Amygdala (tissue), 56 donors: ENCODE measurements at places on chromosomes 2 and 18.

DNA sequence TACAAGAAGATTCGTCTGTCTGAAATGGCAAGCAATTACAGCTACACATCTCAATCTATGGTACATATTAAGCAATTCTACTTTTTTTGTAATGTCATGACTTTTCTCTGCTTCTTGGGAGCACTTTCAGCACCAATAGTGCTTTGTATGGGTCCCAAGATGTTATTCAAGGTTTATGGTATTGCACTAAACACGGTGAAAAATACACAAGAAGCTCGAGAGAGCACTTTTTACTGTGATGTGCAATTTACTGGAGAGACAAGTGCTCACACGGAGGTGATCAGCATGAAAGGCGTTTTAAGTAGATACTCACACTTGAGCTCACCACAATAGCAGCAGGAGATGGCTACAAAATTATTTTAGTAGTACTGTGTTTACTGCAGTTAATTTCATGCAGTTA, 783.6 kb downstream of the CBLN2 start:
- DNase-seq: no peak

GRCh38 chr2:208359632-208359986, 47.0 kb upstream of the PTH2R start:
- DNase-seq: peak; percentile 19

GRCh38 chr2:207734264-207734635, 22.8 kb downstream of the CCNYL1 start:
- no peak for DNase-seq

GRCh38 chr2:12335131-12335530, 381.6 kb upstream of the TRIB2 start:
- no peak for DNase-seq

- DNase-seq: no peak
These were observed 9.2 kb downstream of the UXS1 start for GRCh38 chr2:106184857-106185256.

DNA sequence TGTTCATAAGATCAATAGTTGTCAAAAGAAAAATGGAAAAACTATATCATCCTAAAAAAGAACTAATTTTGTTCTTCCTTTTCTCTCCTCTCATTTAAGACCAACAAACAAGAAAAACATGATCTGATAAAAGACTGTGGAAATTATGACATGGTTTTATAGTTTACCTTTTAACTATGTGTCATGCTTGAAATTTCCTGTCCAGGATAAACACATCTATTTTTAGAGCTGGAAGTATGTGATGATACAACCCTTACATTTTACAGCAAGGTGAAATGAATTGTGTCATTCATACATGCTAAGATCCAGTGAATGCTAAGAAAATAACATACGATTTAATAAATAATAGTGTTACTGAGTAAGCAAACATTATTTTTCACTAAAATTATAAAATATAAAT, 89.9 kb downstream of the GULP1 start:
- DNase-seq: no peak

DNA sequence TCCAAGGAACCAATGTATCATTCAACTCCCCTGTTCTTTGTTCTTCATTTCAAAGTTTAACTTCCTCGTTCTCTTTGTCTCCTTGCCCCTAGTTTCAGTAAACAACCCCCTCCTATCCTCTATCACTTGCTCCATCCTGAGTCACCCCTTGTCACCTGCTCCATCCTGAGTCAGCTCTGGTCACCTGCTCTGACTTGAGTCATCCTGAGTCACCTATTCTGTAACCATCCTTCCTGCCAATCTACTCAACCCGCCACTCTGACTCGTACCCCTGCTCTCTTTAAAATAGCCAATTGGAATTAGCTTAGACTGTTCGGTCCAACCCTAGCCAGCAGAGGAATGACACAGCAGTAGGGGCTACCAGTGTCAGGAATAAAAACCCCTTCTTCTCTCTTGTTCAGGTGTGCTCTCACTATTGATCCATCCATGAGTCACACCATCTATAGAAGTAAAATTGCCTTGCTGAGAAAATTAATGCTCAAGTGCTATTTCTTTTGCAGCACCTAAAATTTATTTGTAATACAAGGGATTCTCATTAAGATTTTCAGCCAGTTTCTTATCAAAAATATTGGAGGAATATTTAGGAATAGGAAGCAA, 326.8 kb downstream of the AKAIN1 start:
- DNase-seq: no peak

DNA sequence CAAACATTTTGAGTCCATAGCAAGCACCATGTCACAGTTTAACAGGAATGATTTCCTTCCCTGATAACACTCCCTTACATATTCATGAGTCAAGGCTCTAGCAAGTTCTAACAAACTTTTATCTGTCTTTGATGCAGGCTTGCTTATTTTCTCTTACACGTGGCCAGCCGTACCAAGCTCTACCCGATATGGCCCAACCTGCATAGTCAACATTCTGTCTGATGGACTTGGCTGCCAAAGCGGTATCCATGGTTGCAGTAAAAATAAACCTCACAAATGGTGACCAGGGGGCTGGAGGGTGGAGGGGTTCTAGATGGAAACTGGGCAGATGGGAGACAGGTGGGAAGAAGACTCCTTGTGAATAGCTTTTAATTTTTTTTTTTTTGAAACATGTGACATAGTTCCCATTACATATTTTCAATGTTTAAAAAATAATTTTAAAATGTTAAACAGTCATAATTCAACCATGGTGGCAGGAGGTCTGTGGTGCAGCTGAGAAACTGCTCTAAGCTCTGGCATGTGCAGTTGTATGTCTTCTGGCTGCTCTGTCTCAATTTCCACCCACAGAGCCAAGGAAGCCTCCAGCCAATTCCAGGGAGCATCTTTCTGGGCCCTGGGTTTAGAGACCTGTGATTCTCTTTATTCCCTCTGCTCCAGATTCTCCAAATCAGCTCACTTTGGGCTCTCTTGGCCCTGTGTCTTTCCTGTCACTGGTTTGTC, 20.7 kb upstream of the CXCR1 start:
- no peak for DNase-seq

GRCh38 chr18:58495207-58495606, 133.7 kb downstream of the ALPK2 start:
- DNase-seq: no peak

DNA sequence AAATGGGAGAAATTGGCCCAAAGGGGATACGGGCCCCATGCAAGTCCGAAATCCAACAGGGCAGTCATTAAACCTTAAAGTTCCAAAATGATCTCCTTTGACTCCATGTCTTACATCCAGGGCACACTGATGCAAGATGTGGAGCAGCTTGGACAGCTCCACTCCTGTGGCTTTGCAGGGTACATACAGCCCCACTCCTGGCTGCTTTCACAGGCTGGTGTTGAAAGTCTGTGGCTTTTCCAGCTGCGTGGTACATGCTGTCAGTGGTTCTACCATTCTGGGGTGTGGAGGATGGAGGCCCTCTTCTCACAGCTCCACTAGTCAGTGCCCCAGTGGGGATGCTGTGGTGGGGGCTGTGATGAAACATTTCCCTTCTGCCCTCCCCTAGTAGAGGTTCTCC, 8.6 kb upstream of the TMX3 start:
- no peak for DNase-seq

DNA sequence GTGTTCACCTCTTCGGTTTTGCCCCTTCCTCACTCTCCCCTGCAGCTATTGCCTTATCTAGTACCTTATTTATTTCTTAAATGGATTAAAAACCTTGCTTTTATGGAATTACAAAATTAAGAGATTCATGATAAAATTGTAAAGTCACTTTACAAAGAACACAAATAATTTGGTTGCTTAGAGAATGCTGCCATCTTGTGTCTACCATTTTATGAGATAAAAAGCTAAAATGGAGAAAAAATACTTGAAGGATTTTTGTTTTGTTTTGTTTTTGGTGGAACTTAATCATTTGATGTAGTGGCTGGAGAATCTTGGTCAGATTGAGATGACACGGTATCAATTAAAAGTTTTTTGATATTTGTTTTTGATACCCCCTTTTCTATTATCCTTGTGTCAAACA, 69.6 kb downstream of the R3HDM1 start:
- no peak for DNase-seq

GRCh38 chr18:49464718-49465598, 4.5 kb upstream of the DYM start:
- DNase-seq: no peak

GRCh38 chr2:46699934-46700256, 215.7 kb downstream of the MCFD2 start:
- no peak for DNase-seq

- DNase-seq: no peak
These were observed 1802.2 kb upstream of the PIK3C3 start for GRCh38 chr18:40152859-40153258.

DNA sequence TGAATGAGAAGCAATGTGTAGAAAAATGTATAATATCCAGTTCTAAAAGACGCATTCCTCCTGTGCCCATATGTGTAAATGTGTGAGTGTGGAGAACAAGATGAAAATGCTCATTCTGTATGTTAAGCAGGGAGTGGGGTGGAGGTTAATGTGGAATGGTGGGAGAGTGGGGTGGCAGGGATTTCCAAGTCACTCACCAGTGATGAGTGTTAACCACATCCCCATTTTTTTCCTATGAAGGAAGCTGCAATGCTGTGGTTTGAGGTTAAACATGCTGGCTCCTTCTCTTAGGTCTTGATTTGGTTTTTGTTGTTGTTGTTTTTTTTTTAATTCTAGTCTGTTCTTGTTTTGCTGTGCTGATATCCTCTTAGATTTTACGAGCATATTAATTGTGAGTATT, 169.4 kb downstream of the NEDD4L start:
- DNase-seq: no peak

DNA sequence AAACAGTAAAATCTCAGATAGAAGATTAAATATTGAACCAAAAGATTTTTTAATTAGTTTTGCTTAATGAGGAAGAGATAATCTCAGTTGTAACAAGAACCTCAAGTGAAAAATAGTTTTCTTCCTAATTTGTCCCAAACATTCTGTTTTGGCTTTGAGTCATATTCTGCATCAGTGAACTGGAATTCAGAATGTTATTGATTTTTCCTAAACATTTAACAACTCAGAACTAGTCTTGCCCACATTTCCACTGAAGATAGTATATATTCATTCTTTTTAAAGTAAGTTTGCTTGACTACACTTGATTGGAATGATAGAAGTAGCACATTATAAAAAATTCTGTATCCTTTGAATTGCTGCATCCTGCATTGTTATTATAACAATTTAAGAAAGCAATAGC, 85.7 kb upstream of the UGP2 start:
- no peak for DNase-seq

- DNase-seq: no peak
These were observed 111.3 kb downstream of the HNRNPLL start for GRCh38 chr2:38491436-38491835.

DNA sequence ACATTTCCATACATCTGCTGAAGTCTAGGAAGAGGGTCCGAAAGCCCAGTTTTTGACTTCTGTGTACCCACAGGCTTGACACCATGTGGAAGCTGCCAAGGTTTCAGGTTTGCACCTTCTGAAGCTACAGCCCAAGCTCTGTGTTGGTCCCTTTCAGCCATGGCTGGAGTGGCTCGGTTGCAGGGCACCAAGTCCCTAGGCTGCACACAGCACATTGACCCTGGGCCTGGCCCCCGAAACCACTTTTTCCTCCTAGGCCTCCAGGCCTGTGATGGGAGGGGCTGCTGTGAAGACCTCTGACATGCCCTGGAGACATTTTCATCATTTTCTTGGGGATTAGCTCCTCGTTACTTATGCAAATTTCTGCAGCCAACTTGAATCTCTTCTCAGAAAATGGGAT, 55.7 kb downstream of the CCDC141 start:
- DNase-seq: no peak

- DNase-seq: no peak
These were observed 191.7 kb upstream of the PIK3C3 start for GRCh38 chr18:41763361-41763760.

- DNase-seq: no peak
These were observed 119.8 kb downstream of the PLEKHM3 start for GRCh38 chr2:207905546-207905945.

DNA sequence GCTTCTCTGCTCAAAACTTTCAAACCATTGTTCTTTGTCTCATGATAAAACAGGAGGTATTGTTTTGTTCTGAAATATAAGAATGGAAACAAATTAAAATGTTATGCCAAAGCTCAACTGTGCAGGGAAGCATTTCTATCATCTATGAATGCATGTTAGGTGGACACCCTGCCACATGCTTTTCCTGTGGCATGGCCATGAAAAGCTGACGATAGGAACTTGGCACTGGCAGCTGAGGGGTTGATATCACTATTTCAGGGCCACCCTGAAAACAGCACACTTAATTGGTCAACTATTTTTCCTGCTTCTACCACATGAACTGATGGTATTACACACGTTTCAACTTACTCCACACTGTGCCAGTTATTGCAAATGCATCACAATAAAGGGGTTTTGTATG, 157.3 kb downstream of the MREG start:
- no peak for DNase-seq

DNA sequence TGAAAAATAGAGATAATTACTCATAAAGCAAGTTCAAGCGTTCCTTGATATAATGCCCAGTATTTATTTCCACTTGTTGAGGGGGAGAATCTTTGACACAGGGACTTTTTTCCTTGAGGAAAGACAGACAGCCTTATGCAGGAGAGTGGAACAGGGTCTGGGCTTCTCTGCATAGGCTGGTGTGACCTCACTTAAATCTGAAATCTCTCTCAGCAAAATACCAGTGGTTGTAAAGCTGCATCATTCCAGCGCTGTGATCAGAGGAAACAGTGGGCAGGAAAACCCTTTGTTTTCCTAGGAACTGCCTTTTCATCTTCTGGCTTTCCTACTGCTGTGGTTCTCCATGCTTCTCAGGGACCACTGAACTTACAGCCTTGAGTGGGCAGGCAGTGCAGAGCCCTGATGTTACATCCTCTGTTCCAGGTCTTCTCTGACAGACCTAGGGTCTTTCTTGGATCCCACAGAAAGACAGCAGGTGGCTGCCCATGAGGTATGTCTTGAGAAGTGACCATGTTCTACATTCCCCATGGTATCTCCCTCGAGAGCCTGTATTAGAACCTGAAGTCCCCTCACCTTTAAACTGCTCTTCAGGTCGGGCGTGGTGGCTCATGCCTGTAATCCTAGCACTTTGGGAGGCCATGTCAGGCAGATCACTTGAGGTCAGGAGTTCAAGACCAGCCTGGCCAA, 17.6 kb upstream of the MAP4K4 start:
- DNase-seq: no peak

- DNase-seq: no peak
These were observed 2.3 kb downstream of the RAB11FIP5 start for GRCh38 chr2:73110168-73111072.

DNA sequence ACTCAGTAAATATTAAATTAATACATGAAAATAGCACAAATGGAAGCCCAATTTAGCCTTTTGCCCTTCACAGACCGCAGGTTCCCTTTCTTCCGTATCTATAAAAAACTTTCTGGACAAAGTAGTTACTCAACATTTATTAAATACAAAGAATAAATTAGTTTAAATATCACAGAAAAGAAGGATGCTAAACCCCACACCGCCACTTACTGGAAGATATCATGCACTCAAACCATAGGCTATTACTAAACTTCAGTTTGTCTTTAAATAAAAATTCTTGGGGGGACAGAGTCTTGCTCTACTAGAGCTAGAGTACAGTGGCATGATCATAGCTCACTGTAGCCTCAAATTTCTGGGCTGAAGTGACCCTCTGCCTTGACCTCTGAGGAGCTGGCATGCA, 120.7 kb upstream of the FHL2 start:
- no peak for DNase-seq

- no peak for DNase-seq
These were observed 44.3 kb downstream of the TMEM17 start for GRCh38 chr2:62461707-62462106.
